GOT3 (cell line): ENCODE measurements at places on chromosomes 5 and 9.

DNA sequence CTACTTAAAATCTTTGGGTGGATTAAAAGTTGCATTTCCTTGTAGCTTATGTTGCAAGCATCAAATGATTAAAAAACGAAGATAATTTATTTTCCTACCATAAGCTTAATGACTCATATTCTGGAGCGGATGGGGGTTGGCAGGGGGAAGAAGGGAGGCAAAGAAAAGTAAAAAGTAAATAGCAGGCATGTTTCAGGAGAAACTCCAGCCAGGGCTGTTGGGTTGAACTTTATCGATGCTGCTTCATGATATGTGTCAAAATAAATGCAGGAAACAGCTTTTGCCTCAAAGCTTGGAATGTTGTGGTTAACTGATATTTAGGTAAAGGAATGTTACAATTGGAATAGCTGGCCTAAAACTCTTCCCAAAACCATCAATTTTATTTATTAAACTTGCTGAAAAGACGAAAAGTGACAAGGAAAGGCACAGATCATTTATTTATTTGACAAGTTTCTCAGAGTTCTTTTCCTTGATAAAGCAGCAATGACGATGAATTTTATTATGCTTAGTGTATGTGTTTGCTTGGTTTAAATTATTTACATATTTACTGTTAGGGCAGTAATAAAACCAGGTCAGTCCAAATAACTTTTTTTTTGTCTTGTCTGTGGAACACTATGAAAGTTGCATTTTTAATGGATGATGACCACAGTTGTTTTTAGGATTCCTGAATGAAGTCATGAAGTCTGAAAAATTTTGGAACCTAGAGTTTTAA, 177.9 kb downstream of the PCSK1 start:
- no peak for DNase-seq

GRCh38 chr9:116002624-116003023, 151.0 kb upstream of the PAPPA start:
- no peak for DNase-seq

DNA sequence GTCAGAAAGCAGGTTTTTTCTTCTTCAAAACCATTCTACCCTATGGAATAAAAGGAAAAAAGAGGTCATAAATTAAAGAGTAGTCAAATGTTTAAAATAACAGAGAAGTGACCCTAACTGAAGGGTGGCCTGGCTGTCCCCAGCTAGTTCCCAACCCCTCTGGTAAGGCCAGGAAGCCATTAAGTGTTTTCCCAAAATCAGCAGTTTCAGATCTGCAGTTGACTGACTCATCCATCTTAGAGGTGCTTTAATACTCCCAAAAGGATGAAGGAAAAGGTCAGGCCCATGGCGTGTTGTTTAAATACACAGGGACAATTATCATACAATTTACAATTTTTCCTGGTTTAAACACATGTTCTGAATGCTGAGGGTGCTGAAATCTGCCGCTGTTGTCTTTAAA, 47.9 kb upstream of the TBC1D9B start:
- no peak for DNase-seq

DNA sequence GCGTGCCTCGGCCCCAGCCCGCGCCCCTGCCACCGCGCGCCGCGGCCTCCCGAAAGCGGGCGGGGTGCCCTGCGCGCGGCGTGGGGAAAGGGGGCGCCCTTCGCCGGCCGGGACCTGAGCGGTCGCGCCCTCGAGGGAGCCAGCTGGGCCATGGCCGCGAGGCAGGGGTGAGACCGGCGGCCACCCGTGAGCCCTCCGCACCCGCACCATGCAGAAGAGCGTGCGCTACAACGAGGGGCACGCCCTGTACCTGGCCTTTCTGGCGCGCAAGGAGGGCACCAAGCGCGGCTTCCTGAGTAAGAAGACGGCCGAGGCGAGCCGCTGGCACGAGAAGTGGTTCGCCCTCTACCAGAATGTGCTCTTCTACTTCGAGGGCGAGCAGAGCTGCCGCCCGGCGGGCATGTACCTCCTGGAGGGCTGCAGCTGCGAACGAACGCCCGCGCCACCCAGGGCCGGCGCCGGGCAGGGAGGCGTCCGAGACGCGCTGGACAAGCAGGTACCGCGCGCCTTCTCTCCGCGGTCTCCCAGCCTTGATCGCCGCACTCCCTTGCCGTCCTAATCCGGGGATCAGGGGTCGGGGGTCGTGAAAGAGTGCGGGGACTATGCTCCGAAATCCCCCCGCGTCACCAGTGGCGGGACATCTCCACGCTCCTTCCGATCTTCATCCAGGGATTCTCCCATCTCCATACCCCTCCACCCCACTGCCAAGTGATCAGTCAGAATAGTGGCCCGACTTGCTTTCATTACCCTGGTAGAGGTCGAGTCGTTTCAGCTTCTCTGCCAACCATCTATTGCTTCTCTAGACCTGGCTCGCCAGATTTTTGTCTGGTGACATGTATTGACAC, 590 bp downstream of the RASGRF2 start:
- no peak for DNase-seq

- no peak for DNase-seq
Measured at GRCh38 chr9:126809068-126809467, 4.2 kb downstream of the ZBTB43 start.

- no peak for DNase-seq
Measured at GRCh38 chr5:160260881-160261815, 31.8 kb downstream of the FABP6 start.

DNA sequence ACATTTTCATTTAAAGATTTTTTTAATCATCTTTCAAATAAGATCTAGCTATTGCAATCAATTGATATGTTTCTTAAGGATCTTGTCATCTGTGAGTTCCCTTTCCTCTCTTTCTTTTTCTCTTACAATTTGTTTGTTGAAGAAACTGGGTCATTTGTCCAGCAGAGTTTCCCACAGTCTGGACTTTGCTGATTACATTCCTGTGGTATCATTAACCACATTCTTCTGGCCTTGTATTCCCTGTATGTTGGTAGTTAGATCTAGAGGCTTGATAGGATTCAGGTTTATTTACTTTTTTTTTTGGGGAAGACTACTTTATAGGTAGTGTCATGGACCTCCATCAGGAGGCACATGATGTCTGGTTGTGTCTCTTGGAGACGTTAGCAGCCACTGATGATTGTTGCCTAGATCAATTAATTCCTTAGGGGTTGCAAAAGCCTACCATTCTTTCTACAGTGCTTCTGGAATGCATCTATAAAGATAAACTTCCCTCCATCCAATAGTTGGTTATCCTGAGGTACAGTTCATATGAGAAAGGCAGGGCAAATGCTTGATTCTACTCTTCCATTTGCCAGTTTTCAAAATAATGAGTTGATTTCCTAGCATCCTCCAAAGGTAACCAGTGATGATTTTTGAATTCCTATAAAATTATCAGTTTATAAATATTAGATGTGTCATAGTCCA, 14.3 kb downstream of the PDE8B start:
- no peak for DNase-seq

- no peak for DNase-seq
Measured at GRCh38 chr5:136033234-136033633, 4.4 kb downstream of the TGFBI start.

- no peak for DNase-seq
Measured at GRCh38 chr5:60820593-60821487, 23.2 kb downstream of the ELOVL7 start.

DNA sequence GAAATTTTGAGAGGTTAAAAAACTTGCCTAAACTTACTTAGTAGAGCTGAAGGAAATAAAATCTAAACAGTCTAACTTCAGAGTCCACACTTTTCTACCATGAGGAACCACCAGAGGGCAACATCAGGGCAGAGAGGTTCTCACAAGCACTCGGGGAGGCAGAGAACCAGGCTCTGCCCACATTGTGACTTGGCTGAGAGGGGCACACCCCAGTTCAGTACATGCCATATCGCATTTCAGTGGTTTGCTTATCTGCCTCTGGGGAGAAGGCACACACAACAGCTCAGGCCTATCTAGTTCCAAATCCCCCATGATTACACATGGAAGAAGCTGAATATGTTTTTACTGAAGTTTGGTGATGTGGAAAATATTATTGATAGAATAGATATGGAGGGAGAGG, 49.2 kb downstream of the EQTN start:
- DNase-seq, result no peak

- DNase-seq, result no peak
Measured at GRCh38 chr9:112556497-112557442, 70.1 kb downstream of the KIAA1958 start.

- DNase-seq, result no peak
Measured at GRCh38 chr5:139495638-139496435, 13.3 kb upstream of the STING1 start.

DNA sequence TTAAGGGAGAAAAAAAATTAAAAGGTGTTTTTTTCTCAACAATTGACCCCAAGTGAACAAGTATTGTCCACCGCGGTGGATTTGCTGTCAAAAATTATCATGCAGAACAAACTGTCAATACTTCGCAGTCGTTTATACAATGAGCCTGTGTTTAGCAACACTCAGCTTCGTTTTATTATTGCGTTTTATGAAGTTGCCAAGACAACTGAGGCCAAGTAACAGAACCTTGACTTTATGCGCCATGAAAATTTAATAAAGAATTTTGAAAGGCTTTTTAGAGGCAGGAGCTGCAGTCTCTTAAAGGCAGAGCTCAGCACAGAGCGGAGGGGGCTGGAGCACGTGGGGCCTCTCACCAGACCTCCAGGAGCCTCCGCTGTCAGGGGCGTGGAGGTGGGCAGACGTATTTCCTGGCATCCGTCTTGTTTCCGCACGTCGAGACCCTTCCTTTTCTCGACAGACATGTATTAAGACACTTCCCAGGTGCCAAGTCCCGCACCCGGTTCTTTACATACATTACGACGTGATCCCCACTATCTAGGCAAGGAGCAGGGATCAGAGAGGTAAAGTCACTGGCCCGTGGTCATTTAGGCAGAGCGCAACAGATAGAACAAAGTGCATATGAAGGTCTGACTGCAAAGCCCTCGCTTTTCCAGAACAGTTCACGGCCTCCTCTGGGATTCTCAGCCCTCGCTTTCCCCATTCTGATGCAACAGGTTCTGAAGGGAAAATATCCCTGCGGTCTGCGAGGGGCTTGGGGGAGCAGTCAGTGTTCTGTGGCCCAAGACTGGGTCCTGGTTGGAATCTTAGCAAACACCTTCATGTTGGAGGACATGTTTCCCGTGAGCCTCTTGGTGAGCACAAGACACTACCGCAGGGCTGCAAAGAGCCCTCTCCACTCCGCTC, 164.4 kb downstream of the DAB2IP start:
- no peak for DNase-seq

DNA sequence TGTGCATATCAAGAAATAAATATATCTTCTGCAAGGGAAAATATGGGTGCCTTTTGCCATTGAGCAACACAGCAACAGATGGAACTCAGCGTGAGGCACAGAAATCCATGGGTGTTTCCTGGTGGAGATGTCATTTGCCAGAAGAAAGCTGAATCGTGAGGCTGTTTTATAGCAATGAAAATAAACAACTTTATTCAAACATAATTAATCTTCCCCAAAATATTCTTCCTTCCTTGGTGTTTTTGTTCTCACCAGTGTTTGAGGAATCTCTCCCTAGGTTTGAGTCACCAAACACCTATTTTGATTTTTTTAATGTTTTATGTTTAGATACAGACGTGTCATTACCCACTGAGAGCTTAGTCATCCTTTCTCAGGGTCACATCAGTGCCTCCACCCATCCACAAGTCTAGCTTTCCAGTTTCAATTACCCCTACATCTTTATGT, 65.8 kb upstream of the PAPPA start:
- no peak for DNase-seq

DNA sequence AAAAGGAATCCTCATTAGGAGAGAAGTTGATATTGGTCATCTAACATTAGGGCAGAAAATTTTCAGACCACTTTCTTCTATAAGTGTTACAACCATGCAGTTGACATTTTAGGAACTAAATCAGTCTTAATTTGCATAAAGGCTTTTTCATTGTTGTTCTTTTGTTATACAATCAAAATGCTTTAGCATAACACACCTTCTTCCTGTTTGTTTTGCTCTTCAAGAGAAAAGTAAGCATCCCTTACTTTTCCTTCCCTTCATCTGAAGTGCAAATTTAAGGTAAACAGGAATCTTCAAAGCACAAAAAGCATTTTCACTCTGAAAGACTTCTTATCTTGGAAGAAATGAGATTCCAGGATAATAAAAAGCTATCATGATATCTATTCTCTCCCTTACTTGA, 273.6 kb downstream of the PTPRD start:
- no peak for DNase-seq

GRCh38 chr9:97385626-97386264, 26.2 kb upstream of the TDRD7 start:
- no peak for DNase-seq

- DNase-seq, result no peak
Measured at GRCh38 chr5:135422419-135422818, 23.4 kb upstream of the MACROH2A1 start.

DNA sequence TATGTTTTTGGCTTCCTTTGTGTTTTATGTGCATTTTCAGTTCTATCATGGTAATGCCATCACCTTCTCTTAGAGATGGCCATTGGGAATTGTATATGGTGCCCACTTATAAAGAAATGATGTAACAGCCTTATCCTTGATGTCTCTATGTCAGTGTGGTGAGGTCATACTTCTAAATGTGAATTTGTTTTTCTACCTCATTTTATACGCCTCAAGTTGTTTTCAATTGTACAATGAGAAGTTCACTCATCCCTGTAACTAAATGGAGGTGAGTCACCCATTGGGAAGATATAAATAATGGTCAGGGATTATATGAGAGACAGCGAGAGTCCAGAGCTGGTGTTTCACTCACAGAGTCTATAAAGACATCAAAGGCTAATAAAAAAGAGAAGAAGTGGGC, 402.4 kb downstream of the AGTPBP1 start:
- no peak for DNase-seq

DNA sequence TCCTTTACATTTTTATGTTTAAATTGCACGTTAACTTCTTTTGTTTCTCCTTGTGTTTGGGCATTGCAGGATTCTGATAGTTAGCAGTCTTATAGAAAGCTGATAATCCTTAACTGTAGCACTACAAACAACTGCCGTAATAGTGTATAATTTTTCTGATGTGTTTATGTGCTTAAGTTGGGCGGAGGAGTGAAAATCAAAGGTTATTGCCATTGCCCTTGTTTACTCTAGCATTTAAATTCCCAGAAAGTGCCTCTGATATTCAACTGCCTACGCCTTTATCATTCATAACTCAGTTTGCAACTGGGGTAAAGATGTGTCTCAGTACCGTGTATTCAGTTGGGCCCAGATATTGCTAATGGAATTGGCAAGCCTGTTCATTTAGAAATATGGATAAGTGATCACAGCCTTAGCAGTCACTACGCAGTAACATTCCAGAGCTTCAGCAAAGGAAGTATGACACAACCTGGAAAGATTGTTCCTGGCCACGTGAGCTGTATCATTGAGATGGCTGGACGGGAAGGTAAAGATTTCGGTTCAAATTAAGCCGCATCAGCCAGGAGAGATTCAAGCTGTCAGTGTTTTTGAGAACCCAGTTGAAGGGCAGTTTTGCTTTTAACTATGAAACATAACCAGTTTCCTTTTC, 28.1 kb upstream of the LRRTM2 start:
- DNase-seq, result no peak

- no peak for DNase-seq
Measured at GRCh38 chr5:84688566-84688965, 303.9 kb upstream of the EDIL3 start.

DNA sequence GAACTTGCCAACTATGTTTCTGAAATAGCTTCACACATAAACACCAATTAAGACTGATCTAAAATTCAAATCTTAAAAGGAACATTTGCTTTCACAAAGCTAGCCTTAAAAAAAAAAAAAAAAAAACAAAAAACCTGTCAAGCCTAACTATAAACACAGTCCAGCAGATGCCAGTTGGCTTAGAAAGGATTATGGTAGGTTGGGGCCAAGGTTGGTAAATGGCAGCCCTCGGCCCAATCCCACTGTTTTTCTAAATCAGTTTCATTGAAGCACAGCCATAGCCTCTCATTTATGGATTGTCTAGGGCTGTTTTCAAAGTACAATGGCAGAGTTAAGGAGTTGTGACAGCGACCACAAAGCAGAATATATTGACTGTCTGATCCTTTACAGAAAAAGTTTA, 75.7 kb upstream of the FRRS1L start:
- no peak for DNase-seq
